ENCODE measurements at places on chromosomes 3 and 15.

- no peak for DNase-seq
Measured at GRCh38 chr3:140292170-140292569, 357.2 kb downstream of the CLSTN2 start.

DNA sequence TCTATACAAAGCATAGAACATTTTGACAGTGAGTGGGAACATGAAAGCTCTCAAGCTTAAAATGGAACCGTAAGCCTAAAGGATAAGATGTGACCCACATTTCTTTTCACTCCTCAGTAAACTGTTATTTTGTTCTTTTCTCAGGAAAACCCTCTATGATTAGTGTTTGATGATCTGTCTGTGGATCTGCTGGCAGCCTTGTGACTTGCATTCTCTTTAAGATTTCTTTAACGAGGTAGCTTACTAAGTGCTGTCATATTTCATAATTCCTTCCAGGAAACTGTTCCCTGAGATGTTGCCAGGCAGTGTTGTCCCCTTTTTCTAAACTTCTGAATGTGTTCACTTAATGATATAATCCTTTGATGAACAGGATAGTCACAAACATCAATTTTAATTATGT is 167.6 kb downstream of the PYDC2 start:
- no peak for DNase-seq

DNA sequence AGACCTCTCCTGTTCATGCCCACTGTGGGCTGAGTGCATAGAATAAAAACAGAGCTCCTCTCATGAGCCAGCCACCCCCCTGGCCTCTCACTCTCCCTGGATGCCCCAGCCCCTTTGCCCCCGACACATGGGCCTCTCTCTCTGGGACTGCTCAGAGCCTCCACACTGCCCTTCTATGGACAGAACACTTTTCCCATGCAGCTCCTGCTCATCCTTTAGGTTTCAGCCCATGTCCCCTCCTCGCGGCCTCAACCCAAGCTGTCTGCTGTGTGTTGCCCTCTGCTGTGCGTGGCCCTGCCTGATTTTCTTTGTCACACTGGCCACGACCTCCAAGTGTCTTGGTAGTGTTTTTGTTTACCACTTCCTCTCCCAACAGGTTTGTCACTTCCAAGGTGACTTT is 20.7 kb upstream of the PRR23E start:
- DNase-seq: peak; percentile 44

GRCh38 chr3:16428612-16429011 is 84.9 kb downstream of the RFTN1 start:
- DNase-seq: no peak

GRCh38 chr15:101554115-101554915 is 64.8 kb upstream of the PCSK6 start:
- DNase-seq: peak; percentile 52

DNA sequence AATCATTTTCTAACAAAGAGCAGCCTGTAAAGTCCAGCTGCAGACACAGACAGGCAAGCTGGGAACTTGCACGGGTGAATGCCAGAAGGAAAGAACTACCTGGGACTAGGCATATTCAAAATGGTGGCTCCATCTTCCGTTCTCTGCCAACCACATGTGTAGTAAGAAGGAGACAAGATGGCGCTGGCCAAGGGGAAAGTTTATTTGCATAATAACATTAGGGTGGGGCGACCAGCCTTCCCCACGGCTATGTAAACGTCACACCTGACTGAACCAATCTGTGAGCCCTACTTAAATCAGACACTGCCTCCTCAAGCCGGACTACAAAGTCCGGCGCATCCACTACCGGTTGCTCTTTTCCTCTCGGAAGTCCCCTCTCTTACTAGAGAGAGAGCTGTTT is 130.8 kb downstream of the SNRK start:
- DNase-seq: no peak

- no peak for DNase-seq
Measured at GRCh38 chr15:80551348-80551747, 143.8 kb upstream of the ABHD17C start.

GRCh38 chr3:16811950-16812349 is 72.8 kb upstream of the PLCL2 start:
- DNase-seq: no peak

DNA sequence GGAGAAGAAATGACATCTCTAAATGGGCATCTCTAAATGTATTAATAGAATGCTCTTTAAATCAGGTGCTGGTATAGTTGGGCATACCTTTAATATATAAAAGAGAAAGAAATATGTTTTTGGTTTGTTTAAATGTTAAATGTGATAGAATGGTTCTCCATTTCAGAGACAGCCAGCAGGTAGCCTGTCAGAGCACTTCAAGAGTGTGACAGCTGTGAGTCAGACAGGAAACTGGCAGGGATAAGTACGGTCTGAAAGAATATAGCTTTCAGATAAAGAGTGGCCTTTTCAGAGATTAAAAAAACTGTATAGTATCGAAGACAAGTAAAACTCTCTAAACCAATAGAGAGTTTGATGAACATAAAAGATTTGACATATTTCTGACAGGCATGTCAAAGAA is 654.1 kb downstream of the IGSF11 start:
- DNase-seq: no peak

DNA sequence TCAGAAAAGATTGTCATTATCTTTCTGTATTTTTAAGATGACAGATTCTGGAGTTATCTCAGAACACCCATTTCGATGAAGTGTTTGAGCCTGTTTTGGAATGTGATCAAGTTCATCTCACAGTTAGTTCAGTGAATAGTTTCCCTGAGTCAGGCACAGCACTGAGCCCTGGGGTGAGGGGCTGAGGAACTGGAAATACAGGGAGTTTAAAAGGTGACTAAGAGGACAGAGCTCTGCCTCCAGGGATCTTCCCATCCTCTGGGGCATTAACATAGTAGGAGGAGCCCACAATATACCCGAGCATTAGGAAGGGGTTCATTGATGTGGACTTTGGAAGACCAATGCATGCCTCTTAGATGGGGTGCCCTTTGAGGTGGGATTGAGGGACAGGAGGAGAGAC is 355.1 kb downstream of the CLSTN2 start:
- no peak for DNase-seq

All from left forelimb (tissue), 1 donor.